Endothelial cell of umbilical vein (primary cell): ENCODE measurements at places on chromosomes 4 and X. TPM values are rescaled to one million over a fixed set of nuclear protein-coding genes. Genes with fewer than 3 reads are reported as not detected.

VEGFD gene
- 0.40 and 0.45 TPM in 2 replicates for polyA plus RNA-seq

NR3C2 gene
- polyA plus RNA-seq = 4.5 and 4.8 TPM in 2 replicates

RHOXF2 gene
- not detected in 2 replicates for polyA plus RNA-seq

GRCh38 chrX:103687696-103688201 is 1.2 kb upstream of the MORF4L2 start:
- peak; percentile 79 for DNase-seq

DNA sequence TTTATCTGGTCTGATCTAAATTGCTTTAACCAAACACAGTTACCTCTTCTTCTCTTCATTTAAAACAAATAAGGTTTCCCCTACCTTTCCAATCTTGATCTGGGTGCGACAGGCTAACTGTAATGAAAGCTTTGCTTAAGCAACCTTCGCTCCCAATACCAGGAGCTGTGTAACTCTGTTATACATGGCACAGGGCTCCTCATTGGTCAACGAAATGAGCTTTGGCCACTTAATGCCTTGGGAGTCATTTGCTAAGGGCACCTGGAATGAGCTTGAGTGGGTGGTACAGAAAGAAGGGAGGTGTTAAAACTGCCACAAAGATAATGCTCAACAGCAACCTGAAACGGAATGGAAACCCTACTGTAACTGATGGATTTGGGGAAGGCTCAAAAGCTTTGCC is 140.5 kb downstream of the CHRNA9 start:
- DNase-seq = no peak
